ENCODE measurements at places on chromosomes 11 and 22.

GRCh38 chr11:65401073-65401802, 14.8 kb downstream of the FRMD8 start:
- no peak for DNase-seq

DNA sequence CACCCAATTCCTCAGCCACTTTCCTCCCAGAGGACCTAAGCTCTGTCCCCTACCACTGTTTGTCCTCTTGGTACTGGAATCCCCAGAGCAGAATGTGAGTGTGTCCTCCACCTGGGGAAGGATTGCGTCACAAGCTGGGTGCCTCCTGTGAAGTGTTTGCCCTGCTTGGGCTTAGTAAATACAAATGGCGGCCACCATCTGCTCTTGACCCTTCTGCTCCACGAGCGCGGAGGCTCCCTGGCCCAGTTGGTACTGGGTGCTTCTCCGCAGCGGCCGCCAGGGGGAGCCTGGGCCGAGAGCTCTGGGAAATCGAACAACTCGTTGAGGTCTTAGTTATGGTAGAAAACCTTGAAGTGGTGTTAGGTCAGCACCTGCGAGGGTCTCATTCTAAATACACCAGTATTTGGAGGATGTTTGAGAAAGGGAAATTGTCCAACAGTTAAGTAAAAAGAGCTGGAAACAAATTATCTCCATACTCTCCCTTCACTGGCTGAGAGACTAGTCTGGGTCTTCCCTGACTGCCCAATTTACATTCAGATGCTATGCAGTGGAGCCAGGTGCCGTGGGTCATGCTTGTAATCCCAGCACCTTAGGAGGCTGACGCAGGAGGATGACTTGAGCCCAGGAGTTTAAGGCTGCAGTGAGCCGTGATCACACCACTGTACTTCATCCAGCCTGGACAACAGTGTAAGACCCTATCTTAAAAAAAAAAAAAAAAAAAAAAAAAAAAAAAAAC, 74.6 kb upstream of the TEAD1 start:
- DNase-seq: no peak

DNA sequence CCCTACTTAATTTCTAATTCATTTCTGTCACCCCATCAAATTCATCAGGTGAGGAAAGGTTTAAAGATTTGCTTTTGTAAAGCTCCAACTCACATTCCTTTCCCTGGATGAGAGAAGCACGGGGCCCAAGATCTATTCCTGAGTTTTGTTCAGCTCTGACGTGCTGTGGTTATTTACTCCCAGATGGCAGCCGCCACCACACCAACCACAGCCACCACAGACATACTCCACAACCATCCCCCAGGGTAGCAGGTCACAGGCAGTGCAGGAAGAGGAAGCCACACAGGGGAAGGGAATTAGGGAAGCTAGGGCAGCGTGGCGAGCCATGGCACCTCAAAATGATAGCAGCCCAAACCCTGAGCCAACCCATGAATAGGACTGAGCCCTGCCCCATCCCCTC, 63.5 kb upstream of the CSNK2A3 start:
- DNase-seq: no peak

DNA sequence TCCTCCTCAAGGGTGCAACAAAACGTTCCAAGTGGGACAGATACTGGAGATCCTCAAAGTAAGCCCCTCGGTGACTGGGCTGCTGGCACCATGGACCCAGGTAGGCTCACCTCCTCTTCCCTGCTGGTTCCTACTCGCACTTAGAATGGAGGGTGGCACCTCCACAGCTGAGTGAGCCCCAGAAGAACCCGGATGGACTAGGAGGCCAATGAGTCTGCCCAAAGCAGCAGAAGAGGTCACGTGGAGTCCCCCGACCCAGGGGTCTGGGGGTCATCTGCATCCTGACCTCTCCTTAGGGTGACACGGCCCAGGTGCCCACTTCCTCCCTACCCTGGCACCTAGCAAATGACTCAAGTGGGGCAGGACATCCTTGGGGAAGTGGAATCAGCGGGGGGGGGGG, 4.4 kb downstream of the APOL1 start:
- no peak for DNase-seq

GRCh38 chr11:58963551-58964104, 24.3 kb downstream of the GLYATL1 start:
- DNase-seq: no peak

DNA sequence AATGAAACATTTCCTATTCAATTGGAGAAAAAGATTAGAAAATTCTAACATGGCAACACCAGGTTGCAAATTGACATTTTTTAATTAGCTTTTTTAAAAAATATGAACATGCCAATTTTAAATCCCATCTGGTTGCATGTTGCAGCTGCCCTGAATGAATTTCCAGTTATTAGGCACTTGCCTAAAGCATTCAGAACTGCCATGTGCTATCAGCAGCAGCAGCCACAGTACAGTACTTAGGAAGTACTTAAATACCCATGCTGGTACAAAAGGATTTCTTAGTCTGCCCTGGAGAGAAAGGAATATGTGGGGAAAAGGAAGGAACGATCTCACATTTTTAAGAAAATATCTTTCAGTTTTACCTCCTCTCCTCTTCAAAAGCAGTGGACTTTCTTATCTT, 46.2 kb downstream of the FAM168A start:
- DNase-seq: no peak

DNA sequence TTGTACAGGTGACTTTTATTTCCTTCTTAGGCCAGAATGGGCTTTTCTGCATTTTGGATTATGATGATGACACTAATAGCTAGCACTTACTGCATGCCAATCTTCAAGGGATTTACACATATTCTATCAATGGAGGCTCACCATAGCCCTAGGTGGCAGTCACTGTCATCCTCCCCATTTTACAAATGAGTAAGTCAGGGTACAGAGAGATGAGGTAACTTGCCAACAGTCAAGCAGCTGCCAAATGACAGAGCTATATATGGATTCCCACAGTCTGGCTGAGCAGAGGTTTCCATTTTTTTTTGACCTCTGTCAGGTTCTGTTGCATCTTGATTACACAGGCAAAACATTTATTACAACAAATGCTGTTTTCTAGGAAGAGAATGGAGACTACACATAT, 23.8 kb upstream of the C11orf96 start:
- DNase-seq: no peak

DNA sequence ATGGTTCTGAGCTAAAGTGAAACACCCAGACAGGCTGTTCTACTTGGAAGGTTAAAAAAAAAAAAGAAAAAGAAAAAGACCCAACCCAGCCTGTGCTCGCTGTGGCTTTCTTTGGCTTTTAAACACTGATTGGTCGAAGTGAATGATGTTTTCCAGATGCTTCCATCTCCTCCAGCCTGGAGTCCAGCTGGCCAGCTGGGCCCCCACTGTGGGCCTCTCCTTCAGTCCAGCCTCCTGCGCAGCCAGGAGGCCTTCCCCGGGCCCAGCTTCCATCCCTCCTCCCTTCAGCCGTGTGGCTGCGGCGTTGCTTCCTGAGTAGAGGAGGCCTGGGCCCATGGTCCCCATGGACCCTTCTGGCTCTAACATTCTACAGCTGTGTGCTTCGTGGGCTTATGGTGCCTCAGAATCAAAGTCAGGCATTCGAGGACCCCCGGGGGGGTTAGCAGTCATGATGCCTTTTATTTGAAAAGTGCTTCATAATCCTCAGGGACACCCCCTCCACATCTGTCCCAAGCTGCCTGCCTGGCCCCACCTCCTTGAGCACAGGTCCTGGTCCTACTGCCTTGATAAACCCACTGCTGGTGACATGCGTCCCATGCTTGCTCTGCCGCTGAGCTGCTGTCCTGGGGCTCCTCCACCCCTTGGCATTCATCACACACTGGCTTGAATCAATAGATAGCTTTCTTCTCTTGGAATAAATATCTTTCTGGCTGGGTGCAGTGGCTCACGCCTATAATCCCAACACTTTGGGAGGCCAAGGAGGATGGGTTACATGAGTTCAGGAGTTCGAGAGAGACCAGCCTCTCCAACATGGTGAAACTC, 42.2 kb upstream of the FBLN1 start:
- no peak for DNase-seq

DNA sequence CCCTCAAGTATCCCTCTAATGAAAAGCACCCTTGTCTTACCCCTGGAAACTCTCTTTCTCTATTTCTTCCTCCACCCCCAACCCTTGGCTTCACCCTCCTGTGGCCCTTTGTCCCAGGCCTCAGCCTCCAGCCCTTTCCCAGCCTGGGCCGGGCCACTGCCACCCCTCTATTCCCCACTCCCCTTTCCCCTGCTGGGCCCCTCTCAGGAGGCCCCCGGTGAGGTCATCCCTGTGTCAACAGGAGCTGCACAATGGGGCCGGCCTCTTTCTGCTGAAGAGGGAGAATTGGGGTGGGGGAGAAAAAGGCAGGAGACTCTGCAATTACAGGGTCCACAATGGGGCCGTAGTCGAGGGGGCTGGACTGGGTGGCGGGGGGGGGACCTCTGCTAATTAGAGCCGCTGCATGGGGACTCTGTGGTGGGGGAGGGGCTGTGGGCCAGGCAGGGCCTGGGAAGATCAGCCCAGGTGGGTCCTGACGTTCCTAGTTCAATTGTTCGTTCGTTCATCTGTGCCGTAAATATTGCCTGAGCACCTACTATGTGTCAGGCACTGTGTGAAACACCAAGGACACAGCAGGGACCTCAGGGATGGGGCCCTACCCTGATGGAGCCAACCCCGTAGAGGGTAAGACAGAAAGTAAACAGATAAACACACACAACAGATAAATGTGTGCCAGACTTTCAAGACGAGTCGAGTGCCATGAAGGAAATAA, 18.5 kb upstream of the MPPED1 start:
- no peak for DNase-seq

DNA sequence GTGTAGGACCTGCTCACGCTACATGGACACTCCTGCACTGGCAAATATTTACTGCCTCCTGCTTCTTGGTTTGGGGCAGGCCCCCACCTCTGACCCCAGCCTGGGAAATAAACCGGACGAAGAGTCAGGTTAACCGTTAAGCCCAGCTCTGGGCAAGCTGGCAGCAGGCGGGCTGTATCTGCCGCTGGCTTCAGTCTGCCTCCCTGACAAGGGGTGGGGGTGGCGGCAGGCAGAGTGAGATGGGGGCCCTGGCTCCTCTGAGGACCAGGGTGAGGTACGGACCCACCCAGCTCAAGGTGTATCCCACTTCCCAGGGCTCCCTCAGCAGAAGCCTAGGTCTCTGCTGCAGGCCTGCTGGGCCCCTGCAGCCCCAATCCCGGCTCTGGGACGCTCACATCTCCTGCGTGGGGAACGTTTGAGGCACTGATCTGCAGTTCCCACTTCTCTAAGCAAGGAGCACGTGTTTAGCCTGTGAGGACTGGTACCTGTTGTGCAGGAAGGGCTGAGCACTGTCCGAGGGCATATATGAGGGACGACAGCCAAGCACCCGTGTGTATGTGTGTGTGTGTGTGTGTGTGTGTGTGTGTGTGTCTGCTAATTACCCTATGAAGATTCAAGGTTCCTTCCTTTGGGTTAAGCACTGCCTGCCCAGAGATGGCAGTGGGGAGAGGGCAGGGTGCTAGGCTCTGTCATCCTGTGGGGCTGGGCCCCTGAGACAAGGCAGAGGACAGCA, 1.1 kb upstream of the LRRC75B start:
- DNase-seq: no peak

DNA sequence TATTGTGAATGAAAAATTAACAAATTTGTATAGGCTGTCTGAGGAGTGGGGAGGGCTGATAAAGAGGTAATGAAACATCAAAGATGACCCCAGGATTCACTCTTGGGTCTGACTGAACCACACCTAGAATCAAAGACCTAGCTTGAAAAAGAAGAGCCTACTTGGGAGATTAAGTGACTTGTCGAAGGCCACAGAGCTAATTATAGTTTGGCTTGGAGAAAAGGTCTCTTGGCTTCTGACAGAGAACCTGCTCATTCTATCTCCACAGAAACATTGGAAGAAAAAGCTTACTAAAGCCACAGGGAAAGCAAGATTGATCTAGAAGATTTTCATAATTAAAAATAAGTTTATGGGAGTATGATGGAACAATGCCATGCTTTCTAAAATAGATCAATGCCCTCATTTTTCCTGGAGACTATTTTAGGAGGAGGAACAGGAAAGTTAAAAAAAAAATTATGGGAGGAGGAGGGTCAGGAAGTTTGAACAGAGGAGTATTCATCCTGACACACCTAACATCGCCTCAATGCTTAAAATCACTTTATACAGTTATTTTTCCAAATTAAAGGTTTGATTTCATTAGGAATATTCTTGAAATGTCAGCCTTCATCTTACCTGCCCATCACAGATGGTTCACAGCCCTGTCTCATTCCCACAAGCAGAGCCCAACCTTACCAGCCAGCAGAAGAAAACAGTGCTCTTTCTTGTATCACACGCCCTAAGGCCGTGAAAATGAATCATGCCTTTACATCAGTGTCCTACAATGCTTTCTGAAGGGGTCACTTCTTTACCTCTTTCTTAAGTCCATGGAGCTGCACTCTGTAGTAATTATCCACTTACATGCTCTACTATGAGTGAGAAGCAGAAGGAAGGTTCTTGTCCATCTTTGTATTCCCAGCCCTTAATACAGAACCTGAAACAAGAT, 231.1 kb upstream of the MPPED2 start:
- no peak for DNase-seq

GRCh38 chr11:28123151-28123581, 15.0 kb downstream of the METTL15 start:
- no peak for DNase-seq

- no peak for DNase-seq
Observed at GRCh38 chr11:8069771-8070170, 11.2 kb upstream of the TUB start.

GRCh38 chr11:109454857-109455256, 32.9 kb downstream of the C11orf87 start:
- DNase-seq: no peak

GRCh38 chr11:134638796-134639430, 226.9 kb upstream of the B3GAT1 start:
- no peak for DNase-seq

- DNase-seq: no peak
Observed at GRCh38 chr11:33706546-33706945, 5.9 kb upstream of the C11orf91 start.

DNA sequence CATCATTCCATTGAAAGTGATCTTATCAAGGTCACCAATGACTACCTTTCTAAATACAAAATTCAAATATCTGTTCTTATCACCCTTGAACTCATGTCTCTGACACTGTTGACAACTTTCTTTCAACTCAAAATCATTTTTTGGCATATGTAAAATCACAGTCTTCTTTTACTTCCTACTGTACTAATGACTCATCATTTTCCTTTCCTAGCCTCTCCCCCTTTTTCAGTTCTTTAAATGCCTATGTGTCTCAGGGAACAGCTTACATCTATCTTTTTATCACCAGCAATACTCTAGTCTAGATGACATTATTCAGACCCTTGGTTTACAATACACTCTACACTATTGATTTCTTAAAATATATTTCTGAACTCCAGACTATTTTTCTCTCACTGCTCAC, 2220.7 kb upstream of the RAG2 start:
- no peak for DNase-seq

DNA sequence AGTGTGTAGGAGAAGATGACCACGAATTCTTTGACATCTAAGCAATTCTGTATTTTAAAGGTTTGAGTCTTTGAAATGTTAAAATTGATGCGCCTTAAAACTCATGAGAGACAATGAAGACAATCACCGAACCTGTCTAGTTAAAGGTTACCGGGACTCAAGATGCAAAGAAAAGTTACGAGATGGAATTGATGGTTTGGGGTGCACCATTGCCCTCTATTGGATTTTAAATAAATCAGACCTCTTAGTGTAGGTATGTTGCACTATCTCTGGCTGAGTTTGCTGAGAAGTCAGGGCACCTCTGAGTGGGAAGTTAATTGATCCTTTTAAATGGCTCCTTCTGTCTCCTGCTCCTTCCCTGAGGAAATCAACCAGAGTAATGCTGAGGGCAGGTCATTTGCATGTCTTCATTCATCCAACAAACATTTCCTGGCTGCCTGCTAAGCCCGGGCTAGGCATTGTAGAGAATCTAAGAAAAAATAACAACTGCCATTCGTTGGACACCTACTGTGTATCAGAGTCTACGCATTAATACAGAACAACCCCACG, 19.4 kb upstream of the TMA7B start:
- no peak for DNase-seq
